AG09309 (cell line): ENCODE measurements at places on chromosomes 6 and 20.

GRCh38 chr20:42313704-42314103, 695.5 kb upstream of the CHD6 start:
- no peak for DNase-seq

GRCh38 chr6:116963972-116964371, 86.9 kb downstream of the RFX6 start:
- DNase-seq: no peak

GRCh38 chr6:111579816-111580215, 25.9 kb downstream of the TRAF3IP2 start:
- no peak for DNase-seq

DNA sequence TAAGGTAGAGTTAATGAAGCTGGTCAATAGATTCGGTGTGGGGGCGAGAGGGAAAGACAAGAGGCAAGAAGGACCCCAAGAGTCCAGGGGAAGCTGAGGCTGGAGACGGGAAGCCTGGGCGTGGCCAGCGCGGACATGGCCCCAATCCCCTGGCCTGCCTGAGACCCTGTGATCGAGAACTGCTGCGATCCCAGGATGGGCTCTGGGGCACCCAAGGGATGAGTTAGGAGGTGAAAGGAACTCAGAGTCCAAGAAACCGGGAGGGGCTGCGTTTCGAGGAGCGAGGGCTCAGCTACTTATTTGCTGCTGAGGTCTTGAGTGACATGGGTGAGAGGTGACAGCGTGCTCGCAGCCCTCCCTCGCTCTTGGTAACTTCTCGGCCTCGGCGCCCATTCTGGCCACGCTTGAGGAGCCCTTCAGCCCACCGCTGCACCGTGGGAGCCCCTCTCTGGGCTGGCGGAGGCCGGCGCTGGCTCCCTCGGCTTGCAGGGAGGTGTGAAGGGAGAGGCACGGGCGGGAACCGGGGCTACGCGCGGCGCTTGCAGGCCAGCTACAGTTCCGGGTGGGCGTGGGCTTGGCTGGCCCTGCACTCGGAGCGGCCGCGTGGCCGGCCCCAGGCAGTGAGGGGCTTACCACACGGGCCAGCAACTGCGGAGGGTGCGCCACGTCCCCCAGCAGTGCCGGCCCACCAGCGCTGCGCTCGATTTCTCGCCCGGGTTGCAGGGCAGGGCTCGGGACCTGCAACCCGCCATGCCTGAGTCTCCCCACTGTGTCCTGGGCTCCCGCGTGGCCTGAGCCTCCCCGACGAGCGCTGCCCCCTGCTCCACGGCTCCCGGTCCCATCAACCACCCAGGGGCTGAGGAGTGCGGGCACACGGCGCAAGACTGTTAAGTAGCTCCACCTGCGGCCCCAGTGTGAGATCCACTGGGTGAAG, 58.2 kb downstream of the IRF4 start:
- no peak for DNase-seq

GRCh38 chr20:34350095-34350494, 13.0 kb upstream of the ITCH start:
- no peak for DNase-seq

DNA sequence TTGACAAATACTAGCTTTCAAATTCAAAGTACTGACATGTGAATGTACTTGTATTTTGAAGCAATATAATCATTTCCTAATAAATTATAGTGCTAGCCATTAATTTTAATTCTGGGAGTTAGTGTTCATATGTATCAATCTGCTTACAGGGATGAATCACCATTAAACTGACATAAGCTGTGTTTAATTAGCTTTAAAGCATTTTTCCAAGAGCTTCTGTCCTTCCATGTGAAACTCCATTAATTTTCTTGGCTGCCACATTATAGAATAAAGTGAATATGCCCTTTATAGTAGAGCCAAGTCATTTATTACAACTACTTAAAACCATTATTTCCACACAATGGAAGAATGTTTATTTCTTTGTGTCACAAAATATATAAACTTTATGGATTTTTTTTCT, 150.8 kb downstream of the COL21A1 start:
- no peak for DNase-seq

DNA sequence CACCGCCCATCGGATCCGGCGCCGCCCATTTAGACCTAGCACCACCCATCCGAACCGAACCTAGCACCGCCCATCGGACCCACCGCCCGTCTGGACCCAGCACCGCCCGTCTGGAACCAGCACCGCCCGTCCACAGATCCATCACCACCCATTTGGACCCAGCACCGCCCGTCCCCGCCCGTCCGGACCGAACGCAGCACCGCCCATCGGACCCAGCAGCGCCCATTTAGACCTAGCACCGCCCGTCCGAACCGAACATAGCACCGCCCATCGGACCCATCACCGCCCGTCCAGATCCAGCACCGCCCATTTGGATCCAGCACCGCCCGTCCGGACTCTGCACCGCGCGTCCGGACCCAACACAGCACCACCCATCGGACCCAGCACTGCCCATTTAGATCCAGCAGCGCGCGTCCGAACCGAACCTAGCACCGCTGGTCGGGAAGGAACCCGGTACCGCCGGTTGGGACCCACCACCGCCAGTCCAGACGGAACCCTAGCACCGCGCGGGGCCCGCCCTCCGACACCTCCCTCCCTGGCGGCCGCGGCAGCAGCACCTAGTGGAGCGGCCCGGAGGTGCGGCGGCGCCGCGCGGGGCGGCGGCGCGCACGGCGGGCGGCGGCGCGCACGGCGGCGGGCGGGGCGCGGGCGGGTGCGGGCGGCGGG, 348 bp upstream of the AFDN start:
- DNase-seq: no peak

GRCh38 chr6:27593861-27594260, 121.0 kb upstream of the ZNF184 start:
- DNase-seq: no peak

DNA sequence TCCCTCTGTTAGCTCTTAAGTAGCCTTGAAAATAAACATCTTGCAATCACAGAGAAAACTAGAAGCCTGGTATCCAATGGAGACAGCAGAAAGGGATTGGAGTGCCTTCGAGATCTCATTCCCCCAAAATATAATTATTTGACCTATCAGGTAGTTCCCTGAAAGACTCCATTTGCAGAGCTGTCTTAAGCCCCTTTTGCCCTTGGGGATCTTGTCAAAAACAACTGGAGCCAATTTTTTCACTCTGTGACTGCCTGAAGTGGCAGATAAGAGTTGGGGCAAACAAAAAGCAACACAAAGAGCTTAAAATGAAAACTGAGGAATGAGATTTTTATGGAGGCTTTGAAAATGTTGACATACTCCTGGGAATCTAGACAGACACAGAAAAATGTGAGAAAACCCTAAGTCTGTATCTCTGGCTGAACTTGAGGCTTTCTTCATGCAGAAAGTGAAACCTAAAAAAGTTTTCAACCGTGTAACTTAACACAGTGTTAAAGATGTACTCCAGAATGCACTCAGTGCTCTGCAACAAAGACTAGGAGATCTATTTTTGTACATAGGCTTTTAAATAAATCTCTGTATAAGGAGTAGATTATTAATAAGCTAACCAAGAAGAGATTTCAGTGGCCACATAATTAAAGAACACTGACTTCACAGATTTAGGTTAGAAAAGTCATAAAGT, 971.1 kb upstream of the MAN1A1 start:
- no peak for DNase-seq

DNA sequence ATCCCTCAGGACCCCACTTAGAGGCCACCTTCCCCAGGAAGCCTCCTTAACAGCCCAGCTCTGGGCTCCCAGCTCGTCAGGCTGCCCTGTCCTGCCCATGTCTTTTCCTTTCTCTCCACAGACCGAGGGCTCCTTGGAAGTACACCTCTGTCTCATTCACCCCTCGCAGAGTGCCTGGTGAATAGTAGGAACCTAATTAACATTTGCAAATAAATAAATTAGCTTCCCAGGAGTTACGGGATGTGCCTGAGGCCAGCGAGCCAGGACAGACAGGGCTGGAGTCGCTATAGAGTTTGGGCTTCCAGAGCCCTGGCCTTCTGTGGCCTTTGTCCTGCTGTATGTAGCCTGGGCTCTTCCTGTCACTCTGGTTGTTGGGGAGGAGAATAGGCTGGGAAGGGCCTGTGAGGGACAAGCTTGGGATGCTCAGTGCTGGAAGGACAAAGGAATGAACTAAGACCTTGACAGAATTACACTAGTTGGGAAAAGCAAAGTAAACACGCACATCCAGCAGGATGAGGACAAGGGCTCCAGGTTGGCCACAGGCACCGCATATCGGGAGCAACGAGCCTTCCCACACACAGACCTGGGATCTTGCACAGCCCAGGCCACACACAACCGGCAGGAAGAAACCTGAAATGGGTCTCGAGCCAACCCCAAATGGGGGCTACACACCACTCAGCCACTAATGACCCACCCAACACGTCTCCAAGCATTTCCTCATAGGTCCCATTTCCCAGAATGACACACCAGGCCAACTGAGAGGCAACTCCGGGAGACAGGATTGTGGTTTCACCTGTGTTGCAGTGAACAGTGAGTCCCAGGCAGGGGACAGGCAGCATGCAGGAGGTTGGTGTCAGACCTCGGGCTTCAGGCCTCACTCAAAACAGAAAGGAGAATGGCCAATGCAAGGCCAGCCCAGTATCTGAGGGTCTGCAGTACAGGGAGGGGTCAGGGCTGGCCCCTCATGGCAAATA, 9.7 kb downstream of the MAP1LC3A start:
- DNase-seq: no peak

- DNase-seq: no peak
Measured at GRCh38 chr20:62362590-62362940, 4.5 kb downstream of the LAMA5 start.

DNA sequence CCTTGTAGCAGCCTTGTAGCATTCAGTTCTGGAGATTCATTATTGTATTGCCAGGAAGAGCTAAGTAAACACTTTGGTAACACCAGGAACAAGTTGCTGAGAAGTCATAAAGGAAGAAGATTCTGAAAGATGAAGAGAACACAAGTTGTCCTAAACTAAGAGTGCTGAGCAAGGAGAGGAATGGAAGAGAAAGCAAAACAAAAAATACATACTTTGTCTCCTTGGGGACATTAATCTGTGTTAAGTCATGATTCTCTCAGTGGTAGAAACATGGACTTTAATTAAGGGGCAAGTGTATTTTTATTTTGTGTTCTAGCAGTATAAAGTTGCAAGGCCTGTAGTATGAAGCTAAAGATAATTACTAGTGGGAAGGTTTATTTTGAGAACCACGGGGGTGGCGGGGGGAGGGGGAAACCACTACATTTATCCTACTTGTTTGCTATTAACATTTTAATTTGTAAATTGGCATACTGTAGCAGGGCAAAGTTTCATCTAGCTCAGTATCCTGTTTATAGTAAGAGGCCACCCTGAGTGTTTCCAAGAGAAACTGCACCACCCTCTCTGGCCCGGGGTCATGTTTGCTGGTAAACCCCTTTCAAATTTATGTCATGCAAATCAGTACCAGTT, 463.0 kb downstream of the CDKAL1 start:
- DNase-seq: no peak

DNA sequence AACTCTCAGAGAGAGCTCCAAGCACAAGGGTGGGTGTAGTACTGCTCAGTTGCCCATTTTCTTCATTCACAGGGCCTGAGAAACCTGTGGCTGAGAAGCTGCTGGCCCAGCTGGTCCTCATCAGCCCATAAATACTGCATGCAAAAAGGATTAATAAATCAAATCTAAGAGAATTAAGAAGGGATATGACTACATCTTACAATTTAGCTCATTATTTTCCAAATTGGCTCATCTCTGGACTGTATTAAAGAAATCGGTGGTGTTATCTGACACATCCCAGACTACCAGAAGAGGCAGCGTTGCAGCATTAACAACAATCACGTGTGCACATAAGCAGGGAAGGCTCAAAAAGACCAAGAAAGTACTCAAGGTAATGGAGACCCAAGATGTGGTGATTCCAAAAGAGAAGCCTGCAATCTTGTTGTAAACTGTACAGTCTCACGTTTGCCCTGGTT, 90.7 kb downstream of the CD24 start:
- DNase-seq: no peak

DNA sequence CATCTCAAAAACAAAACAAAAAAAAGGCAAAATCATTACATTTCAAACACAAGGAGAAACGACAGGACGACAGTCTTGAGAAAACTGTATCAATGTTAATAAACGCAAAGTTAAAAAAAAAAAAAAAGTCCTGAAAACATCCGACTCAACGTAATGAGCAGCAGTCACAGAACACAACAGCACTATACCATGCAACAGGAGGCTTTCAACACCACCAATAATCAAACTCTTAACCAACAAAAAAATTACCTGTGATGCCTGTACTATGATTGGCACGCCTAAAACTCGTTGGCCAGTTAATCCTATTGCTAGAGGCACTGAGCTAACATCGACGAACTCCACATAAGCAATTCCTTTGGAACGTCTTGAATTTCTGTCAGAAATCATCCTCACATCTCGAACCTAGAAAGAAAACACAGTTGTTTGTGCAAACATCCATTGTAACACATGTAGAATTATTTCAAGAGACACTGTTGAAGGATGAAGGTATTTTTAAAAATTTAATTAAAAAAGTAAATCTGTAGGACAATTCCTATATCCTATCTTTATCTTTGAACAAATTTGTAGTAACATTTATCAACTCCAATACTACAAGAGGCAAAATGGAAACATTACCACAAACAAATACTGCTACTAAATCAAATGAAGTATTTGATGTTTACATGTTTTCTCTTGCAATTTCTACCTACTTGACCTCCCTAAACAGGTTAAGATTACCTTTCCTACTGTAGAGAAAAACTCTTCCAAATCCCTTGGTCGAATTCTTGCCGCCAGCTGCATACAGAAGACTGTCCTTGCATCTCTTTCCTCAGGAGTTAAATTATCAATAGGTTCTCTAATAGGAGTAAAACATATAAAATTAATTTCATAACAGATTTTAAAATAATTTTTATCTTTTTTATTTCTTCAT, 17.5 kb downstream of the RBM39 start:
- DNase-seq: no peak

DNA sequence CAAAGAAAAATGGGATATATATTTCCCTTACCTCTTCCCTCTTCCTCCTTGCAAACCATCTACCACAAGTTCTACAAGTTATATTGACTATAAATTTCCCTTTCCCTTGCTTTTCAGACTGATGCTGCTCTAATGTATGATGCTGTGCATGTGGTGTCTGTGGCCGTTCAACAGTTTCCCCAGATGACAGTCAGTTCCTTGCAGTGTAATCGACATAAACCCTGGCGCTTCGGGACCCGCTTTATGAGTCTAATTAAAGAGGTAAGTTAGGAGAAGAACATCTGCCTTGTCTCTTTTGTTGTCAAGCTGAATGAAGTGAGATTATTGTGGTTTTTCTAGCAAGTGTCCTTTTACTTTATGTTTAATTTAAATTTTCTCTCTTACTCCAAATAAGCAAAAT, 406.0 kb downstream of the GRIK2 start:
- no peak for DNase-seq

- no peak for DNase-seq
Measured at GRCh38 chr20:20334489-20334888, 33.4 kb upstream of the INSM1 start.

DNA sequence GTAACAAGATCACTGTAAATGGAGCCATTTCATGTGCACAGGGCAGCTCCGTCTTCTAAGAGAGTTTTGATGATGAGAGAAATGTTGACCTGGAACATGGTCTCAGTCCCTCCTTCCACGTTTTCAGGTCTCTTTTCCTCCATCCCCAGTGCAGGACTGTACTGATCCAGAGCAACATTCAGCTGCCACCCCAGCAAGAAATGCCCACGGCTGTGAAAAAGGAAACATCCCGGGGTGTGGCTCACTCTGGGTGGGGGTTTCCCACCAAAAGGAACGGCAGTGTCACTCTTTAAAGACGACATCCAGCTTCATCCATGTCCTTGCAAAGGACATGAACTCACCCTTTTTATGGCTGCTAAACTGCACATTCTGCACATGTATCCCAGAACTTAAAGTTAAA, 92.6 kb downstream of the ERMARD start:
- DNase-seq: no peak
